ENCODE measurements at places on chromosomes 11 and 22. TPM values are rescaled to one million over a fixed set of nuclear protein-coding genes. Genes with fewer than 3 reads are reported as not detected.
A peak's percentile ranks its signal among the peaks of the same experiment; 100 is the strongest.

DNA sequence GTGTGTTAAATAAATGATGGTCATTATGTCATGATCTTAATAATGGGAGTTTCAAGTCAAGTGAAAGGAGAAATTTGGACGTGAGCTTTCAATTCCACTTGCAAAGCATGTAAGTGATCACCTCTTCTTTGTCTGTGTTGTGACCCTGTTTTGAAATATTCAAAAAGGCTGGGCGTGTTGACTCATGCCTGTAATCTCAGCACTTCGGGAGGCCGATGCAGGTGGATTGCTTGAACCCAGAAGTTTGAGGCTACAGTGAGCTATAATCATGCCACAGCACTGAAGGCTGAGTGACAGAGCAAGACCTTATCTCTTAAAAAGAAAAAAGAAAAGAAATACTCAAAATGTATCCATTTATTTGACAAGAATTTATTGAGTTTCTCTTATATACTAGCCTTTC lies 32.9 kb upstream of the EED start:
- no peak overlapping the region for H3K27ac ChIP-seq
- H3K4me3 ChIP-seq, result no peak overlapping the region
- no peaks in the 10 kb centered on the region for H3K36me3 ChIP-seq
- H3K27me3 ChIP-seq, result no peaks in the 10 kb centered on the region

DNA sequence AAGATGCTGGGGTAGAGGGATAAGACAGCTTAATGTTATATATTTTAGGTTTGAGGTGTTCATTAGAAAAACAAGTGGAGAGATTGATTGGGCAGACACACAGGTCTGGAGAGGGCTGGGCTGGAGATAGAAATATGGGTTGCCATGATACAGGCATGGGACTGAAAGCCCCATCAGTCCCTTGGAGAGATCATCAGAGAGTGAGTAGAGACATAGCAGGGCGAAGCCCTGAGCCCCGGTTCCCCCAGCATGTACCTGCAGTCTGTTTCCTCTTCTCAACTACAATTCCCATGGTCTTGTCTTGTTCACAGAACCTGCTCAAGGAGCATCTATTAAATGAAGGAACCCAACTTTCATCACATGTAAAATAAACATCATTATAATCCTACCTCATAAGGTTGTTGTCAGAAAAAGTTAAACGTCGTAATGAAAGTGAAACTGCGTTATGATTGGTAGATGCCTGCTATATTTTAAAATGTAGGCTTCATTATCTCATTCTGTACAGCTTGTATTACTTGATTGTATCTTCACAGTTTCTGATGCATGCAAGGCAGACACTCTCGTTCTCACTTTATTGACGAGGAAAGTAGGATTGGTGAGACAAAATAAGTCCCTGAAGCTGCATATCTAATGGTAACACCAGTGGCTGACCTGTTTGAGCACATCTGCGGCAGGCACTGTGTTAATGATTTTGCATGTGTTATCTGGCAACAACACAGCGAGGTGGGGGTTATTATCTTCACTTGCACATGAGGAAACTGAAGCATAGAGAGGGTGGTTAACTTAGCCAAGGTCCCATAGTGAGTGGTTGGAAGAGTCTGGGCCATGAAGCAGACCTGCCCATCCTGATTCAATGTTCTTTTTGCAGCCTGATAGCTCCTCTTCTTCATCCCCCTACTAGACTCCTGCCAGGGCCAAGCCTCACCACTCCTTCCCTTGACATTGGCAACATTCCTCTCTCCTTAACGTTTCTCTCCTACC lies 63.5 kb downstream of the ENDOD1 start:
- no peaks in the 10 kb centered on the region for H3K36me3 ChIP-seq

DNA sequence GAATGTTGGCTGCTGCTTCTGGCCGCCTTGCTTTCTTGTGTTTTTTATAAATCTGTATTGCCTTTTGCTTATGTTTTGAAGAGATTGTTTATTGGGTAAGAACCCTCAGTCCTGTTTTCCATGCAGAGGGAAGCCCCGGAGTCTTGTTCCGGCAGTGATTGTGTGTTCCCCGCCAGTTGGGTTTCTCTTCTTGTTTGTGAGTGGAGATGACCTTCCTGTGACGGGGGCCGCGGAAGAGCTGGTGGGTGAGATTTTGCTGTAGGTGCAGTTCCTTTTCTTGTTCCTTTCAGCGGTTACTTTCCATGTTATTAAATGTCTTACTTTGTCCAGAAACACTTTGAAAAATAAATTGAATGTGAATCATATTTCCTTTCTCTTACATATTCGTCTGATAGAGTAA lies 8.3 kb downstream of the TBC1D22A start:
- no peak for DNase-seq
- H3K36me3 ChIP-seq, result peaks cover 2% of the 10 kb centered on the region
- peak overlapping the region; percentile 56 for H3K27ac ChIP-seq
- H3K4me1 ChIP-seq, result peaks cover 43% of the 10 kb centered on the region
- no peaks in the 10 kb centered on the region for H3K27me3 ChIP-seq

DNA sequence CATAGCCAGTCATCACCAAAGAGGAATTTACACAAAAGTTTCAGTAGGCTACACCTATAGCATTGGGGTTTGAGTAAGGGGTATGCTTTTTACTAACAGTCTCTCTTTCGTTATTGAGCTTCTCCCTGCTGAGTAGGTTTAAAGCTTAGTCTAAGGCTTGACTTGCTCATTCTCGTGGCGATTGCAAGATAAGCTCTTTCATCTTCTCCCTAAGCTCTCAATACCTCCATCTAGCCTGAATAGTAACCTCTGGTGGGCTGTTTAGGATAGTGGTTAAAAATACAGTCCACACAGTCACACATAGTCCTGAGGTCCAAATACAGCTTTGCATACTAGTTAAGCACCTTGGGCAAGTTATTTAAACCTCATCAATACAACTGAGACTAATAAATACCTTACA lies 65.6 kb downstream of the IMMP1L start:
- DNase-seq, result no peak
- H3K4me3 ChIP-seq, result no peak overlapping the region
- H3K27ac ChIP-seq, result no peak overlapping the region

DNA sequence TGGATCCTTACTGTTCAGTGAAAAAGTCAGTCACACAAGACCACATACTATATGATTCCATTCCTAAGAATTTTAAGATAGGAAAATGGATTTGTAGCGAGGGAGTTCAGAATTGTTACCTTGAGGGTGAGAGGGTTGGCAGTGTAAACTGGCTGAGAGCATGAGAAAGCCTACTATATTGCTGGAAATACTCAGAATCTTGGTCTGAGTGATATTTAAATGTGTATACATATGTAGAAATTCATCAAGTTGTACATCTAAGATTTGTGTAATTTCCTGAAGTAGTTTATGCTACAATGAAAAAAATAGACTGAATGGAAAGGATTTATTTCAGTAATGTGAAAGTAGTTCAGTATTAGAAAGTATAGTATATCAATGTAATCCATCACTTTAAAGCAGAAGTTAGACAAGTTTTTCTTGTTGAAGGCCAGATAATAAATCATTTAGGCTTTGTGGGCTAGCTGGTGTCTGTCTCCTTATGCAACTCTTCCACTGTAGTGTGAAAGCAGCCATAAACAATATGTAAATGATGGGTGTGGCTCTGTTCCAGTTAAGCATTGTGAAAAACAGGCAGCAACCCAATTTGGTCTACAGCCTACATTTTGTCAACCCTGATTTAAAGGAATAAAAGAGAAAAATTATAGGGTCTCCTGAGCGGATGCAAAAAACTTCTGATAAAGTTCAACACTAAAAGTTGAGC lies 127.2 kb upstream of the THY1 start:
- no peaks in the 10 kb centered on the region for H3K36me3 ChIP-seq
- no peaks in the 10 kb centered on the region for H3K4me1 ChIP-seq
- no peaks in the 10 kb centered on the region for H3K27me3 ChIP-seq
- no peak overlapping the region for H3K27ac ChIP-seq

GRCh38 chr11:133202816-133203215 lies 329.5 kb downstream of the OPCML start:
- no peak for DNase-seq
- no peaks in the 10 kb centered on the region for H3K4me1 ChIP-seq
- H3K27ac ChIP-seq, result no peak overlapping the region
- H3K27me3 ChIP-seq, result no peaks in the 10 kb centered on the region
- no peak overlapping the region for H3K4me3 ChIP-seq

- no peak overlapping the region for H3K4me3 ChIP-seq
- DNase-seq, result no peak
- no peaks in the 10 kb centered on the region for H3K27me3 ChIP-seq
Observed at GRCh38 chr11:77146261-77147035, 18.4 kb downstream of the MYO7A start.

DNA sequence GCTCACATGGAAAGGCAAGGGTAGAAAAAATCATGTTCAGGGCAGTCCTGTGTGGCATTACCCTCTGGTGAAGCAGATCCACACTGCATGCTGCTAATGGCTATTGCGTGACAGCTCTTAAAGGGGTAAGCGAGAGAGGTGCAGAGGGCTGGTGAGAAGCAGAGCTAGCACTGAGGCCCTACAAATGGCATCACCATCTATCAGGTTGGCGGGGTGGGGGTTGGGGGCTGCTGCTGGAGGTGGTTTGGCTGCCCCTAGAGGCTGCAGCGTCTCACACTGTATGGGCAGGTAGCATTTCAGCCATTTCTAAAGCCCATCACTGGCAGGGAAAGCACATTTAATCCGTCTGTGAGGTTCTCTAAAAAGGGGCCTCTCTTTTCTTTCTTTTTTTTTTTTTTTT lies 16.9 kb upstream of the TMA7B start:
- peak overlapping the region; percentile 17 for H3K4me3 ChIP-seq
- peaks cover 86% of the 10 kb centered on the region for H3K4me1 ChIP-seq
- H3K36me3 ChIP-seq, result peaks cover 17% of the 10 kb centered on the region

DNA sequence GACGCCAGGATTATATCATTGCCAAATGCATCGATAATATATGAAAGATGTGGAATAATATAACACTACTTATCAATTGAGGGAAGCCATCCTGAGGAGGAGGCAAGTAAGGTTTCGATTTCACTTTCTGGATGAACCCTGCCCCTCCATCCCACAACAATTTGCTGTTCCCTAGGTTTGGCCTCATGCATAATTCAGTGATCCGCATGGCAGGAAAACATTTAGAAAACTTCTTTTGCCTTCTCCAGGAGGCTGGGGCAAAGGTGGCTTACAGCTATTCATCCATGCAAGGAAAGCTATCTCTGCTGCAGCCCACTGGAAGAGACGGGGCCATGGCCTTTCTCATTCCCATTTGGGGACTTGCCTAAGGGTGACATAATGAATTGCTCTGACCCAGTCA lies 489.4 kb upstream of the CADM1 start:
- DNase-seq, result no peak
- no peak overlapping the region for H3K27ac ChIP-seq
- no peaks in the 10 kb centered on the region for H3K4me1 ChIP-seq
- no peaks in the 10 kb centered on the region for H3K27me3 ChIP-seq
- no peaks in the 10 kb centered on the region for H3K36me3 ChIP-seq

DNA sequence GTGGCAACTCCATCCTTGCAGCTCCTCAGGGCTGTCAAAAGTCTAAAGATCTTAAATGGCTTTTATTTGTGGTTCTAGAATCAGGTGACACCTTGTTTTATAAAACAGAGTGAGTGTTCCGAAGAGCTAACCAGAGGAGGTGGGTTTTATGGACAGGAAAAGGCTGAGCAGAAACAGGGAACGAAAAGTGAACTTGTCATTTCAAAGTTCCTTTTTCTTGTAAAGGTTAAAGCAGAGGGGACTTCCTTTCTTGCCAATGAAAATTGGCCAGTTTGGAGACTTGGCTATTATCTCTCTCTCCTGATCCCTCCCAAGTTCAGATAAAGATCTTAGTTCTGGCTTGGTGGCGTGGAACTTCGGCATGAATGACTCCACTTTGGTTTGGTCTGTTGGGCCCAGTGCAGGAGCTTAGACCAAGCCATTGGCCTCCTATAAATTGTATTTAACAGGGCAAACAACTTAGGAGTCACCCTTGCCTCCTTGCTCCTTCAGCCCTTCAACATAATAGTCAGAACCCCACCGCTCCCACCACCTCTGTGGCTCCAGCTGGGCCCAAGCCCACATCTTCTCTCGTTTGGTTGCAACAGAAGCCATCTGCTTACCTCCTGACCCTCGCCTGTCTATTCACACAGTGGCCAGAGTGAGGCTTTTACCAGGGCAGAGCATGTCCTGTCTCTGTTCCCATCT lies 102.4 kb upstream of the THY1 start:
- no peaks in the 10 kb centered on the region for H3K36me3 ChIP-seq
- no peak overlapping the region for H3K4me3 ChIP-seq
- H3K27ac ChIP-seq, result no peak overlapping the region
- H3K4me1 ChIP-seq, result no peaks in the 10 kb centered on the region

DNA sequence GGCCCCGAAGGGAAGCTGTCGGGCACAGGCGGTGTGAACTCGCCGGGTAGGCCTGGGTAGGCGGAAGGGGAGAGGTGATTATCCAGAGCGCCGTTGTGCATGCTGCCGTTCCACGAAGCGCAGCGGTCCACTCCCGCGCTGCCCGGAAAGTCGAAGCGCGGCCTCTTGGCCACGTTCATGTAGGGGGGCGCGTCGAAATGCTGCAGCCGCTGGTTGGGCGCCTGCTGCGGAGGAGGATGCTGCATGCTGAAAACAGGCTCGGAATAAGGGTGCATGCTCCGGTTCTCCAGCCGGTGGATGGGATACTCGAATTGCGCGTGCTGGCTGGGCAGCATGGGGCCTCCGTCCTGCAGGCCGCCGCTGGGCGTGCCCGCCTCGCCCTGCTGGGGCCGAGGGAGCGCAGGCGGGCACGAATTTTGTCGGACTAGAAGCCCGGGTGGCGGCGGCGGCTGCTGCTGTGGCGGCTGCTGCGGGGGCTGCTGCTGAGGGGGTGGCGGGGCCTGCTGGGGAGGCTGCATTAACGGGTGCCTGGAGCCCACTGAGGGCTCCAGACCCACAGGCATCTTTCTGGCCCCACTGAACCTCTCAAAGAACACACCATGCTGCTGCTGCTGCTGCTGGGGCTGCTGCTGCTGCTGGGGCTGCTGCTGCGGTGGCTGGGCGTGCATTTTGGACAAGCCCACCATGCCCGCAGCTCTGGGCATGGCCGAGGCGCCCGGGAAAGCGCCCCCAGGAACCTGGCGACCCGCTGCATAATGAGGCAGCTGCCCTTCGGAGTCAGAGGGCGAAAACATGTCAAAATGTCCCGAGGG lies 2.3 kb downstream of the MN1 start:
- H3K27ac ChIP-seq, result no peak overlapping the region
- no peak overlapping the region for H3K4me3 ChIP-seq
- H3K4me1 ChIP-seq, result peaks cover 13% of the 10 kb centered on the region
- H3K27me3 ChIP-seq, result no peaks in the 10 kb centered on the region

GRCh38 chr11:77559686-77560401 lies 29.9 kb upstream of the AQP11 start:
- no peaks in the 10 kb centered on the region for H3K27me3 ChIP-seq
- no peak overlapping the region for H3K27ac ChIP-seq
- H3K36me3 ChIP-seq, result no peaks in the 10 kb centered on the region
- H3K4me3 ChIP-seq, result no peak overlapping the region

DNA sequence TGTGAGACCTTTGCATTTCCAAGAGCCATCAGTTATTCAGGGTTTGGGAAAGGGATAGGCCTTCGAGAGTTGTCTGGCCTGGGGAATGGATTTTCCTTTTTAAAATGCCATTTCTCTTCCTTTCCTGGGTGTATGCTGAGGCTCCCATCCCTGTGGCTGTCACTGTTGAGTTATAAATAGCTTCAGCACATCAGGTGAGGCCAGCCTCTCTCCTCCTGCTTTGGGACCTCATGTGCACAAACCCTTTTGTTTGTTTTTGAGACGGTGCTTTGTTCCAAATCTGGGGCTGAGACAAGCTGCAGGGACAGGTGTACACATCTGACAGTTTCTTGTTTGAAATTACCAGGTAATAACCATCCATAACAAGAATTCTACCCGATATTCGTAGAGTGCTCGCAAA lies 1.3 kb downstream of the TEF start:
- H3K36me3 ChIP-seq, result peaks cover under 1% of the 10 kb centered on the region
- H3K27me3 ChIP-seq, result no peaks in the 10 kb centered on the region
- H3K4me1 ChIP-seq, result peaks cover 14% of the 10 kb centered on the region
- H3K27ac ChIP-seq, result peak overlapping the region; percentile 96
- DNase-seq, result no peak

Gene SCGB2A2
- not detected for total RNA-seq

Gene MUC2
- total RNA-seq, result not detected

Gene SPI1
- total RNA-seq, result 0.57 TPM

Gene BIK
- total RNA-seq, result 1.7 TPM

Gene OR6Q1
- total RNA-seq, result not detected

Gene OR10A2
- total RNA-seq, result not detected

Gene CCDC87
- 0.35 TPM for total RNA-seq

Data from CD4-positive, CD25-positive, alpha-beta regulatory T cell (primary cell).